ENCODE measurements at places on chromosomes 11 and 22.

DNA sequence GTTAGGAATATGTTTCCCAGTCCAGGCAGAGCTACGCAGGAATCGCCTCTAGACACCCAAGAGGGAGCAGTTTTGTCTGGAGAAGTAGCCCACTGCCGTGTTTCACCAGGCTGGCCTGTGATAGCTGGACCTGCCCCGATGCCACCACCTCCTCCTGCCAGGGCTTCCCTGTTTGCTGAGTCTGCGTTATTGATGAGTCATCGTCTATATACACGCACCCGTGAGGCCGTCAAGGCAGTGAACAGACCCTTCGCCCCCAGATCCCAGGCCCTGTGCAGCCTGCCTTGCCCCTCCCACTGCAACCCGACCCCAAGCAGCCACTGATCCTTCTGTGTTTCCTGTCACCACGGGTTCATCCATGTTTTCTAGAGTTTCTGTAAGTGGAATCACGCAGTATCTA lies 141.9 kb downstream of the IGLL1 start:
- no peak for DNase-seq
- peaks cover 7% of the 10 kb centered on the region for H3K27me3 ChIP-seq
- H3K4me1 ChIP-seq = no peaks in the 10 kb centered on the region

DNA sequence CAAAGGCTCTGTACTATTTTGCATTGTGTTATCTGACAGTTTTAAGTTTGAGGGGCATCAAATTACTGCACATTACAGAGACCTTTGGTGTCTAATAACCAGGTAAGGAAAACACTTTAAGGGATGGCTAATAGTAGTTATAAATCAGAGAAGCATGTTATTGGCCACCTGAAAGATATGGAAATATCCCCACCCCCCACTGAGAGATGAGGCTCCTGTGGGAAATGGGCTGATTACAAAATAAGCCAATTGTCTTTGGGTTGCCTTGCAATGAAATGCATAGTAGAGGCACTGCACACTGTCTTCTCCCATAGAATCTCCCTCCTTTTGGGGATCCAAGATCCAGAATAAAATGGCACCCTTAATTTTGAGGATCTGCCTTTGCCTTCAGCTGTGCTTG lies 91.0 kb downstream of the IGLL5 start:
- H3K27ac ChIP-seq = no peak overlapping the region
- peaks cover 5% of the 10 kb centered on the region for H3K27me3 ChIP-seq
- no peaks in the 10 kb centered on the region for H3K4me1 ChIP-seq
- no peak overlapping the region for H3K4me3 ChIP-seq
- no peak for DNase-seq

DNA sequence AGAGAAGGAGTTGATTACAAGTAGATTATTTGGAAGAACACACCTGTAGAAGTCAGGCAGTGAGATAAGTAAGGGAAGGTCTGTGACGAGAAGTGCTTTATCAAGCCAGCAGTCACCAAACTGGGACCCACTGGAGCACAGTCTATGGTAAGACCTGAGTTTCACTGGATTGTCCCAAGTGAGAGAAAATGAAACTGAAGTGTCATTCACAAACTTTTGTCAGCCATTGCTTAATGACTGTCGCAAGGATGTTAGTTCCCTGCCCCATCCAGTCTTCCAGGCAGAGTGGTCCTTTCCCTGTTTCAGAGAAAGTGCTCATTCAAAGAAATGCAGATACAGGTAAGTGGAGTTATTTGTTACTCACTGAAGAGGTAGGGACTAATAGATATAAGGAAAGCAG lies 728.0 kb upstream of the TENM4 start:
- H3K4me1 ChIP-seq = no peaks in the 10 kb centered on the region
- H3K27me3 ChIP-seq = no peaks in the 10 kb centered on the region
- H3K4me3 ChIP-seq = no peak overlapping the region
- DNase-seq = no peak
- H3K36me3 ChIP-seq = no peaks in the 10 kb centered on the region
- no peak overlapping the region for H3K27ac ChIP-seq

- H3K4me1 ChIP-seq = no peaks in the 10 kb centered on the region
- H3K27me3 ChIP-seq = no peaks in the 10 kb centered on the region
- DNase-seq = no peak
- H3K36me3 ChIP-seq = no peaks in the 10 kb centered on the region
These were observed 149.3 kb downstream of the TMEM135 start for GRCh38 chr11:87187076-87187475.

GRCh38 chr11:105781807-105782206 lies 171.9 kb downstream of the GRIA4 start:
- DNase-seq = no peak
- no peaks in the 10 kb centered on the region for H3K4me1 ChIP-seq
- H3K4me3 ChIP-seq = no peak overlapping the region
- no peak overlapping the region for H3K27ac ChIP-seq

Measured in tibial artery (tissue), 4 donors.